ENCODE measurements at places on chromosomes 3 and 15. TPM values are rescaled to one million over a fixed set of nuclear protein-coding genes. Genes with fewer than 3 reads are reported as not detected.

The TJP1 gene
- total RNA-seq, result 0.10 TPM

The CCDC39 gene
- not detected for total RNA-seq

The GLDN gene
- total RNA-seq, result 0.10 TPM

The EXD1 gene
- not detected for total RNA-seq

The TRH gene
- total RNA-seq, result 0.10 TPM

Measured in mononuclear cell (primary cell).